ENCODE measurements at places on chromosomes 7 and 10.

DNA sequence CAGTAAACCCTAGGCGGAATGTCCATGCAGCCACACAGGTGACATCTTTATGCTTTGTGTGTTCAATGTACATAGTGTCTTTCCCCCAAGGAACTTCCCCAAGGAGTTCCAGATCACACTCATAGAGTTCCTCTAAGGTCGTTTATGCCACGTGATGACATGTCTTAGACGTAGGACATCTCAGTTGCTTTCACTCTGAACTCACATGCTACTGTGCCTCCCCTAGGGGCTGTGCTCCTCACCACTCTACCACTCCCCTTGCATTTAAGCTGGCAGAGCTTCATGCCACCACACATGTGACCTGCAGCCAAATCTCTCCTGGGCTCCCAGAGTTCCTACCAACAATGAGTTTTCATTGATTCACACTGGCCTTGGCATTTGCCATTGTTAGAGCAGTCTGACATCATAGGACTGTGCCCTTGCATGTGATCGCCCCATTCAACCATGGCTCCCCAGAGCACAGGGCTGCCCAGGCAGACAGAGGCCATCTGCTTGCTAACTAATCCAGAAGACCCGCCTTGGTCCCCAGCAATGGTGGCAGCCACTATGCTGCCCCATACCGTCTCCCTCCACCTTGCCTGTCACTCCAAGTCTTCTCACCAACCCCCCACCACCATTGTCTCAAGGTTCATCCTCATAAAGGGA, 95.3 kb upstream of the MACROH2A2 start:
- DNase-seq, result no peak

GRCh38 chr10:125415006-125415633, 254.8 kb upstream of the CTBP2 start:
- DNase-seq, result no peak

GRCh38 chr7:53609185-53609584, 573.8 kb downstream of the POM121L12 start:
- no peak for DNase-seq

DNA sequence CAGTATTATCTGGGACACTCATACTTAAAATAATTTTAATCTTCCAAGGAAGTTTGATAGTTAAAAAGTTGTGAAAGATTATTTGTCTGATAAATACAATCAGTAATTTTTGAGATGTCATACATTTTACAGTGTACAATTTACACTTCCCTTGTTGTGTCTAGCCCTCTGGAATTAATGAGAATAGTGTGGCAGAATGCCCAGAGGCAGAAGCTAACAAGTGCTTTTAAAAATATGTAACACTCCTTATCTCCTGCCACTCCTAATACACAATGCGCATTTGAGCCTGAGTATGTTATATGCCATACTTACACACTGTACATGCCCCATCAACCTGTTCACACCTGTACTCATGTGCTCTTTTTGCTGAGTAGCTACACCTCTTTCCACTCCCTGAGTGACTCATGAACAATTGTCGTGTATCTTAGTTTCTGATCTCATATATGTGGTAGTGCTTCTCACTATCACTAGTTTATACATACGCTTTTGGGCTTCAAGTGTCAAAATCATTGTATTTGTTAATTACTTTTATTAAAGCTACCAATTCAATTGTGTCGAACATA, 106.9 kb upstream of the GNAI1 start:
- no peak for DNase-seq

DNA sequence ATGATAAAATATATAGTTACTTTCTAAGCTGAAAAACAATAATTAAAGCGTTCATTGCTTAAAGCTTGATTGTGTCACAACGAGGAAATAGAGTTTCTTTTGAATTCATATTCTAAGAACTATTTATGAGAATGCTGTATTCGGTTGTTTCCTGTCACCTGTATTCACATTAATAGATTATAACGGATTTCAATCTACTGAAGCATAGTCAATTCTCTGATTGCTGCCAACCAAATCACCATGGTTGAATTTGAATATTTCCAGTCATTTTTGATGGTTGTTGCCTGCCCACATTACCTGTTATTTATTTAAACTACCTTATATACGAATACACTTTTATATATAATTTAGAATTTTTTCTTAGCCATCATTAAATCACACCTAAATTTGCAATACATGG, 22.0 kb downstream of the IL2RA start:
- DNase-seq, result no peak

GRCh38 chr10:46321770-46322169, 35.0 kb downstream of the ANTXRL start:
- no peak for DNase-seq

GRCh38 chr10:24324651-24325050, 115.7 kb downstream of the KIAA1217 start:
- no peak for DNase-seq

GRCh38 chr7:54782314-54782713, 23.3 kb upstream of the SEC61G start:
- DNase-seq, result no peak

DNA sequence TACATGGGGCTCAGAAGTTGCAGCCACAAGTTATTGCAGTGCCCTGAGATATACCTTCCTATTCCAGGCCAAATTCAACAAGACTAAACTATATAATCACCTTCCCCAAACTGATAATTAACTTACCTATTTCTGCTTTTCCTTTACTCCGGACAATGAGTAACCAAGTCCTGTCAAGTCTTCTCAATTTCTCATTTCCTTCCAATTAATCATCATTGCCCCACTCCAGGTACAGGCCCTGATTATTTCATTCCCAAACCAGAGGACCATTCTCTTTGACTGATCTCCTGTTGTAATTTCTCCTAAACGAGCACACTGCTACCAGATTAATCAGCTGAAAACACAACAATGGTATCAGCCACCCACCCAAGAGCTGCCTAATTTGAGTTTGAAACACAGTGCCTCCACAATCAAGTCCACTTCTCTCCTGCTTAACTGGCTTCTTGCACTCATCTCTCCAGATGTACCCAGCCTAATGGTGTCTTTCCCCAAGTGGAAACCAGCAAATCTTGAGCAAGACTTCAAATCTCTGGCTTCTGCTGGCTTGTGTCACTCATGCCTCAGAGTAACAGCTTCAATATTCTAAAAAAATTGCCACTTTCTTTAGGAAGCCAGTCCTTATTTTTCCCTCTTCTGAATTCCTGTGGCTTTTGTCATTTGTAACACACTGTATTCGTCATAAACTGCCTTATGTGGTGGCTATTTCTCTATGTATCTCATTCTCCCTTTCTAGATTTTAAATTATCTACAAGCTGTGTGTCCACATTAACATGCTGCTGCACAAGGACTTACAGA, 89.1 kb downstream of the CDK6 start:
- DNase-seq, result no peak

GRCh38 chr10:14086596-14086995, 244.1 kb downstream of the FRMD4A start:
- no peak for DNase-seq

- DNase-seq, result no peak
These were observed 1456.7 kb downstream of the REEP3 start for GRCh38 chr10:64977915-64978314.

- no peak for DNase-seq
These were observed 71.8 kb downstream of the HHEX start for GRCh38 chr10:92761571-92761970.

GRCh38 chr7:54111814-54112511, 430.2 kb upstream of the VSTM2A start:
- no peak for DNase-seq

DNA sequence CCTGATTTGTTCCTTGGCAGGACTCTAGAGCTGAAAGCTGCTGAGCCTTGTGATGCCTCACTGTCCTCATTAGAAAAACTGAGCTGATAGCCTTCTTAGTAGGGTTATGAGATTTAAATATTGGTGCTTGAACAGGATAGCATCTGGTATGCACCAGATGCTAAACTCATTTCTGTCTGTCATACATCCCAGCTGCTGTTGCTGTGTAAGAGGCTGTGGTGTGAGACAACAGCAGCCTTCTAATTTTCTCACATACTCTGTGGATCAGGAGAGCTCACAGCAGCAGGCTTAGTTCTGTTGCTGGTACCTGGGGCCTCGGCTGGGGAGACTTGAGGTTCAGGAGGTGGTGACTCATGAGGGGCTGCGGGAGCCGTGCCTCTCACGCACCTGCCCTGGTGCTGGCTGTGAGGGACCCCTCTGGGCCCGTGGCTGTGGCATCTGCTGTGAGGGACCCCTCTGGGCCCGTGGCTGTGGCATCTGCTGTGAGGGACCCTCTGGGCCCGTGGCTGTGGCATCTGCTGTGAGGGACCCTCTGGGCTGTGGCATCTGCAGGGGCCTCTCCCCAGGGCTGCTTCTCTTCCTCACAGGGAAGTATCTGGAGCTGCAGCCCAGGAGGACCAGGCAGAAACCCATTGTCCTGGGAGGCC, 12.5 kb downstream of the DYNC2I1 start:
- DNase-seq, result no peak

DNA sequence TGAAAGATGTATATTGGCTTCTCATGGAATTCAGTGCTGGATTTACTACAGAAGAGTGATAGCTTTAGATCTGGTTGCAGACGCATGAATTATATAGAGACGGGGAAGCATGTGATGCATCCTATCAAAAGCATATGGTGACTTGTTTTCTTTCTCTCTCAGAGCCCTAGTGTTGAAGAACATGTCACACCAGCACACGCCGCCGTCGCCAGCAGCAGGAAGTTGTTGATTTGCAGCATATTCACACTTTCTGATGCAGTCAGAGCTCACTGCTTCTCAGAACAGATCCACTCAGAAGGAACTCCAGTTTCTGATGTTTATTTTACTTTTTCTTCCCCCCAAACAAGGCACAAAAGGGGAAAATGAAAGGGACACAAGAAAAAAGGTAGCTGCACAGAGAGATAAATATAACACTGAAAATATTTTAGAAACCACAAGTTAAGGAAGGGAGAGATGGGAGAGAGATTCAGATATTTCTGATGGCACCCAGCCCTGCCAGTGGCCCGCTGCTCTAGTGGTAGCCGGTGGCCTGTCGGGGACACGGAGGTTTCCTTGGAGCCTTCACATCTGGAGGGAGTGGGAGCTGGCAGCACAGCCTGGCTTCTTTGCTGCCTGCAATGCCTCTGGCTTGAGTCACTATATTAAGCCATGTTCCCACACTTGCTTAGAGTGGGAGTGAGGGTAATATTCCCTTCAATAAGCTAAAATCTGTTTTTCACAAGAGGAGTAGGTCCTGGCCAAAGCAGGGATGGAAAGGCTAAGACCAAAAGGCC, 123.2 kb downstream of the NRP1 start:
- DNase-seq, result peak; percentile 58

DNA sequence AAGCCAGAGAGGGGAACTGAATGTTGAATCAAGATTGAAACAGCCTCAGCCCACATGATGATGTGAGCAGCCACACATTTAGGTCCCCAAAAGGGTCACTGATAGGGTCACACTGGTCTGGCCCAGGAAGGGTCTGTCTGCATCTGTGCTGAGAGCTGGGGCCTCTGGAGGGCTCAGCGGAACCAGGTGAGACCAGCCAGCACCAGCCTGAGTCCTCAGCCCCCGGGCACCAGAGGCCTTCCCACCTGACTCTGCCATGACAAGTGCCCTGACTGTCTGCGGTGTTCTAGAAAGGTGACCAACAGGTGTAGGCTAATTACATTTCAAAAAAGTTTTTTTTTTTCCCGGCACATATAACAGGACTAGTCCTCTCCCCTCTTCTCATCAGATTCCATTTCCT, 76.2 kb downstream of the WDR11 start:
- no peak for DNase-seq

DNA sequence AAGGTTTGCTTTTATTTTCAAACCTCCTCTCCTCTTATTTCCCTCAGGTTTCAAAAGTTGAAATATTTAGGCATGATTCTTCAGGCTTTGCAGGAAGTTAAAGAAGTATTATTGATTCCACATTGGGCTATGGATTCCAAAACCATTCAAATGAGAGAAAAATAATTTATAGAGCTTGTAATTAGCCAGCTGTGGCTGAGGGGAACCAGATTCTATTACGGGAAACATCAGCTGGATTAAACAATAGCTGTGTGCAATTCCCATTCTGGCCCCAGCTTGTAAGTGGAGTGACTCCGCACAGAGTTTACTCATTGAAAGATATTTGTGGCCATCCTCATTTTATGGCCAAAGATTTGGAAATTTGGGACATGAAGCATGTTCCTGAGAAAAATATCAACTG, 77.0 kb upstream of the PHYHIPL start:
- no peak for DNase-seq

- peak; percentile 10 for DNase-seq
These were observed 668 bp downstream of the GPR37 start for GRCh38 chr7:124764847-124765400.

GRCh38 chr7:114931656-114932011, 9.7 kb downstream of the MDFIC start:
- peak; percentile 50 for DNase-seq

DNA sequence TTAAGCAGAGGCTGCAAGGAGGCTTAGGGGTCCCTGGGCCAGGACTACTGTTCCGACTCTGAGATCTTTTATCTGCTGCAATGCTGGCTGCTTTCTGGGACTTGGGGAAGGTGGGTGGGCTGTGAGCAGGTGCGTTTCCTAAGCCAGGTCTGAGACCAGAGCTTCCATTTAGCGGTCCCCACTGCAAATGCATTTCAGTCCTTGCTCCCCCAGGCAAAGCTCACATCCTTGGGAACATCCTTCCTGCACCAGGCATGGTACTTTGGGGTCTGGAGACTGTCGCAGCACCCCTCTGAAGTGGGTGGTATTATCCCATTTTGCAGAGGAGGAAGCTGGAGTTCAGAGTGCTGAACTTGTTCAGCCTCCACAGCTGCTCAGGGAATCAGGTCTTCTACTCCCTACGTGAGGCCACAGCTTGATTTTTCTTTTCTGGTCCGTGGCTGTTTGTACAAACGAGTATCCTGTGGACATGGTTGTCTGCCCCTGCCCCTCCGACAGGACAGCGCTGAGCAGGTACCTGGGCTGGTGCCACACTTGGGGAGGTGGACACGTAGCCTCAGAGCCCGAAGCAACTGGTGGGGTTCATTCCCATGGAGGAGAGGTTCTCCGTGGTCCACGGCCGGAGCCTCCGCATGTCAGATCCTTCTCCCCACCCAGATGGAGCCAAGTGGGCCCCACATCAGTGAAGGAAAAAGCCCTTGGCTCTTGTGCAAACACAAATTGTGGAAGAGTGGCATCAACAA, 20.0 kb downstream of the ZMIZ1 start:
- DNase-seq, result no peak
